A375 (cell line): ENCODE measurements at places on chromosomes 2 and 18. TPM values are rescaled to one million over a fixed set of nuclear protein-coding genes. Genes with fewer than 3 reads are reported as not detected.

ARID5A gene
- 5.3 and 8.4 TPM in 2 replicates for total RNA-seq

MALT1 gene
- total RNA-seq = 18.2 and 21.1 TPM in 2 replicates

SCG2 gene
- total RNA-seq = 10.3 and 12.0 TPM in 2 replicates

SP9 gene
- not detected in 2 replicates for total RNA-seq

BABAM2 gene
- total RNA-seq = 22.6 and 28.6 TPM in 2 replicates

PDE11A gene
- 0.04 and 0.19 TPM in 2 replicates for total RNA-seq

ZNF532 gene
- 26.9 and 29.3 TPM in 2 replicates for total RNA-seq

FSHR gene
- total RNA-seq = not detected in 2 replicates

PRKAG3 gene
- not detected in 2 replicates for total RNA-seq

DPP10 gene
- total RNA-seq = not detected in 2 replicates

CD302 gene
- total RNA-seq = 3.8 and 3.9 TPM in 2 replicates

TEX51 gene
- not detected in 2 replicates for total RNA-seq

ELOA2 gene
- total RNA-seq = not detected in 2 replicates

FBXO15 gene
- total RNA-seq = 0.96 and 1.8 TPM in 2 replicates

ESPNL gene
- total RNA-seq = 0.40 and 0.41 TPM in 2 replicates

IMPA2 gene
- 22.5 and 28.7 TPM in 2 replicates for total RNA-seq

PSMA8 gene
- not detected in 2 replicates for total RNA-seq

EFHD1 gene
- not detected in 2 replicates for total RNA-seq
